NCI-H2029 (cell line): ENCODE measurements at places on chromosomes 7 and 10.

GRCh38 chr7:108097703-108098102, 32.5 kb downstream of the LAMB4 start:
- DNase-seq, result no peak

DNA sequence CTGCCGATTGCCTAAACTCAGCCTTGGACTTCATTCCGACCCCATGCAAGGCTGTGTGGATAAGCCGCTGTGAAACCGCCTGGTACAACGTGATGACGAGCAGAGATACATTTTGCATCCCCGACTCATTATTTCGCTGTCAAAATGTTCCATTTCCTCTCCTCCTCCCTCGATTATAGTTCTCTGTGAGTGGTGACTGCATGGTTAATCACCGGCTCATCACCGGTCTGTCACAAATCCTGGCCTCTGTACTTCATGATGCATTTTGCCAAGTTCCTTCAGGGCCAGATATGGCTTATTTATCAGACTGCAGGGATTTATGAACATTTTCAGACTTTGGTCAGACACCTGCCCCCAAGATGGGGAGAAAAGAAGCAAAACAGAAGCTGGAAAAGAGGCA, 461.6 kb upstream of the DPP6 start:
- DNase-seq, result no peak

- no peak for DNase-seq
These were observed 7.5 kb downstream of the EPDR1 start for GRCh38 chr7:37927773-37928444.

GRCh38 chr10:131647789-131648188, 253.0 kb upstream of the PPP2R2D start:
- no peak for DNase-seq

DNA sequence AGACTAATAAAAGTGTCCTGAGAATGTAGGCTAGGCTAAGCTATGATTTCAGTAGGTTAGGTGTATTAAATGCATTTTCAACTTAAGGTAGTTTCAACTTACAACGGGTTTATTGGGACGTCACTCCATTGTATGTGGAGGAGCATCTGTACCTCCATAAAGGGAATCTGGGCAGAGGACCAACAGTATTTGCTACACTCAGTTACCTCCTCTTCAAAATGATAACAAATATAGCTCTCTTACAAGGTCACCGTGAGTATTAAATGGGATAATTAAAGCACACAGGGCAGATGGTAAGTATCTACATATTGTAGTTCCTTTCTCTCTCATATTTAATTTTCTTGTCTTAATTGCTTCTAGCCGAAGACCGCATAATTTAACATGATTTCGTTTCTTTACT, 59.0 kb upstream of the FGL2 start:
- peak; percentile 74 for DNase-seq

DNA sequence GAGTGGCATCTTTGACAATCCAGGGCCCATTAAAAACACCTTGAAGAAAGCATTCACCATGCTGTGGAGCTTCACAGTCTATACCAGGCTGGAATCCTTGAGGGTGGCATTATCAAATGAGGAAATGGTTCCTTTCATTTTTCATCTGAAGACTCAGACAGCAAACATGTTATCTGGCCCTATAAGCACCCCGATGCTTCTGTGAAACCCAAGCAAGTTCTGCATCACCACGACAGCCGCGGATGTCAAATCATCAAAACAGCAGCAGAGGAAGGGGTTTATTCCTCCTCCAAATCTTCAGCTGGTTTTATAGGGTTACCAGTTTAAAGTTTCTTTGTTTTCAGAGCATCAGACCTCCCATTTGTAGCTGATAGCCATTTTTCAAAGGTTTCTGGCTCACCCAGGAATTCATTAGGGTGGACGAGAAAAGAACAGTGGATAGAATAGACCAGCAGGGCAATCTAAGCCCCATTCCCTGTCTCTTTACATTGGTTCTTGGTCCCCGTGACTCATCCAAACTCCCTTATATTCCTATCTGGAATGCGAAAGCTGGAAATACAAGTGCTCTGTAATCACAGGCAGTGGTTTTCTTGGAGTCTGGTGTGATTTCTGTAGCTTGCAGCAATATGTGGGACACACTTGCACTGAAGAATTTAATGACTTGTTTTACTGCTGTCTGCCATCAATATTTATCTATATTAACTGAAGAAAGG, 217.9 kb downstream of the SKAP2 start:
- DNase-seq, result no peak

DNA sequence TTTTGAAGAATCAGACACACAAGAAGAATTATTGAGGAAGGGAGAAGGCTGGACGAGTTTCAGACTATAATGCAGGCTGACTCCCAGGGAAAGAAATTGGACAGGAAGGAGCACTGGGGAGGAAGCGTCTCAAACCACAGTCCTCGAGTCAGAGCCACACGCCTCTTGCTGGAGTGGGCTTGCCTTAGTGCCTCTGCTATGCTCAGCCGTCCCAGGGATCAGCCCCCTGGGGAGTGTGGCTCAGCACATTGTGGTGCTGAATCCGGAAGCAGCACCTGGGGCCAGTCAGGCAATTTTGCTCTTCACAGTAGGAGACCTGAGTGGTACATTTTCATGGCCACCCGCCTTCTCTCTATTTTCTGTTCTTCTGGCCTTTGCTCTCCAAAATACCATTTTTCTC, 67.4 kb upstream of the SLC35G1 start:
- DNase-seq, result no peak

DNA sequence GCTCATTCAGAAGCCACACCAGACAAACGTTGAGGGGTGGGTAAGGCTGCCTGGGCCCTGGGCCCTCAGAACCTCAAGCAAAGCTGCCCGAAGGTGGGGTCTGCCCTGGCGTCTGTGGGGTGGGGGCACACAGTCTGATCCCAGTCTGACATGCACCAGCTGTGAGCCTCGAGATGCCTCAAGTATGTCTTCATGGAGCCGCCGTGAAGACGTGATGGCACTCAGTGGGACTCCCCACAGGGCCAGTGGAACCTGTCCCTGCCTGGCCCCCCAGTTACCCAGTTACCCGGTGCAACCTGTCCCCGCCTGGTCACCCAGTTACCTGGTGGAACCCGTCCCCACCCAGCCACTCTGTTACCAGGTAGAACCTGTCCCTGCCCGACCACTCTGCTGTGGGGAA, 351.2 kb downstream of the PTPRN2 start:
- DNase-seq, result no peak

GRCh38 chr10:24427678-24428409, 218.9 kb downstream of the KIAA1217 start:
- no peak for DNase-seq

DNA sequence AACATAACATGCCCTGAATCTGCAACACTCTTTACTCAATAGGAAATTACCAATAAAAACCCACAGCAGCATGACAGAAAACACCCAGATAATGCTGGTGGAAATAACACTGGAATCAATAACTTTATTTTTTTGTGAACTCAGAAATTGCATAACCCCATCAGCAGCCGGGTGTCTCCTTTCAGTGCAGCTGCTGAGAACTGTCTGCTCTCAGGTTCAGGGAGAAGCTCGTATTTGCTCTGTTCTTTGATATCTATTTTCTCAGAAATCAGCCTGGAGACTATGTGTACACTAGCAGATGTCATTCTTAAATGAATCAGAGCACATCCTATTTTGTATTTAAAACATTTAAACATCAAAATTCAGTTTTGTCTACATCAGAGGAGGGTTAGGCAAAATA, 506.0 kb downstream of the POM121L12 start:
- DNase-seq, result peak; percentile 29

GRCh38 chr7:28530175-28530802, 118.0 kb downstream of the CREB5 start:
- no peak for DNase-seq
